MCF 10A (cell line): ENCODE measurements at places on chromosomes 16 and 17. TPM values are rescaled to one million over a fixed set of nuclear protein-coding genes. Genes with fewer than 3 reads are reported as not detected.

SLC13A5 gene
- not detected in 2 replicates for total RNA-seq

DNA sequence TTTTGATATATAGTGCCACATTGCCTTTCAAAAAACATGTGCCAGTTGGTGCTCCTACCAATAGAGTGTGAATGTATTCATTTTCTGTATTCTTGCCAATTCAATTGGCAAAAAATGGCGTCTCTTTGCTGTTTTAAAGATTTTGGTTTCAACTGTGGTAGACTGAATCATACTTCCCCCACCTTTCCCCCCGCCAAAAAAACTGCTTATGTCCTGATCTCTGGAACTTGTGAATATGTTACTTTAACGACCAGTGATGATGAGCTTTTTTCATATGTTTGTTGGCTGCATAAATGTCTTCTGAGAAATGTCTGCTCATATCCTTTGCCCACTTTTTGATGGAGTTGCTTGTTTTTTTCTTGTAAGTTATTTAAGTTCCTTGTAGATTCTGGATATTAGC, 325.1 kb upstream of the KCNJ16 start:
- DNase-seq, result no peak

DNA sequence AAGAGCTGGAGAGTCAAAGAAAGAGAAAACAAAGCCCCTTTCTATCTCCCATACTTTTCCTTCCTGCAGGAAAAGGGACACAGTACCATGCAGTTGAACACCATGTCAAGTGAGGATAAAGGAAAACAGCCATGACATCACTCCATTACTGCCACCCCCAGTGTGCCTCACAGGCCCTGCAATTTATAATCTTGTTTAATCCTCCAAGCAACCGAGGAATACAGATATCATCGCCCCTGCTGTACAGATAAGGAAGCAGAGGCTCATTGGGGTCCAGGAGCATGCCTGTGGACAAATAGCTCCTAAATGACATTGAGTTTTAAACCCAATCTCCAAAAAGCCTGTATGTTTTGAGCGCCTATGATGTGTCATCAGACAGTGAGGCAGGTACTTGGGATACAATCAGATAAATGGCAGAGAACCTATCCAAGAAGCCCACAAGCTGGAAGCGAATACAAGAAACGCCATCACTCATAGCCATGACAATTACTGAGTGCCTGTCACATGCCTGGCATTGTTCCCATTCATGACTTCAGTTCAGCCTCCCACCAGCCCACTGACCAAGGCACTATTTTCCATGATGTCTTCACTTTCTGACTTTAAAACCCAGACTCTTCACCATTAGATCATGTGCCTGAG, 45.5 kb downstream of the CPPED1 start:
- no peak for DNase-seq

- no peak for DNase-seq
Measured at GRCh38 chr17:27596096-27596495, 34.9 kb upstream of the LGALS9 start.

HSPB9 gene
- total RNA-seq, result not detected in 2 replicates

TBC1D3I gene
- total RNA-seq, result 0.96 and 1.1 TPM in 2 replicates

GRCh38 chr16:1156055-1156982, 3.4 kb downstream of the CACNA1H start:
- no peak for DNase-seq

GRCh38 chr17:77323413-77324171, 182.8 kb downstream of the SEC14L1 start:
- DNase-seq, result peak; percentile 61

DNA sequence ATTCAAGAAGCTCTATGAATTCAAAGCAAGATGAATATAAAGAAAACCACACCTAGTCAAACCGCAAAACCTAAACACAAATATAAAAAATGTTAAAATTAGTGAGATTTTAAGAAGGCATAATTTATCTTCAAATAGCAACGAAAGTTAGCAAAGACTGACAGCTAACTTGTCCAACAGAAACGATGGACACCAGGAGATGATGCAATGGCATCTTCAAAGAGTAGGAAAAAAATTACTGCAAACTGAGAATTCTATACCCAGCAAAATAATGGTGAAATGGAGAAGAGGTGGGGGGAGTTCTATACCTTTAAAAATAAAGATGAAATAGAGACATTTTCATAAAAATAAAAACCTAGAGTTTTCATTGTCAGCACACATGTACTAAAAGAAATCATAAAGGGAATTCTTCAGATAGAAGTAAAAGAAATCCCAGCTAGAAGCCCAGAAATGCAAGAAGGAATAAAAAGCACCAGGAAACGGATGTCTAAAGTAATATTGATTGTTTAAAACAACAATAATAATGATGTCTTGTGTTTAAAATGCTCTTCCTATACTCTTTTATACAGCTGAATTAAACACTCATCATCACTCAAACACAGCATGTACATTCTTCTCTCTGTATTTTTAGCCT, 24.6 kb upstream of the TANC2 start:
- no peak for DNase-seq

SLC5A10 gene
- total RNA-seq, result 0.15 and 0.16 TPM in 2 replicates

GRCh38 chr17:61485067-61485775, 33.0 kb downstream of the TBX4 start:
- DNase-seq, result no peak

DNA sequence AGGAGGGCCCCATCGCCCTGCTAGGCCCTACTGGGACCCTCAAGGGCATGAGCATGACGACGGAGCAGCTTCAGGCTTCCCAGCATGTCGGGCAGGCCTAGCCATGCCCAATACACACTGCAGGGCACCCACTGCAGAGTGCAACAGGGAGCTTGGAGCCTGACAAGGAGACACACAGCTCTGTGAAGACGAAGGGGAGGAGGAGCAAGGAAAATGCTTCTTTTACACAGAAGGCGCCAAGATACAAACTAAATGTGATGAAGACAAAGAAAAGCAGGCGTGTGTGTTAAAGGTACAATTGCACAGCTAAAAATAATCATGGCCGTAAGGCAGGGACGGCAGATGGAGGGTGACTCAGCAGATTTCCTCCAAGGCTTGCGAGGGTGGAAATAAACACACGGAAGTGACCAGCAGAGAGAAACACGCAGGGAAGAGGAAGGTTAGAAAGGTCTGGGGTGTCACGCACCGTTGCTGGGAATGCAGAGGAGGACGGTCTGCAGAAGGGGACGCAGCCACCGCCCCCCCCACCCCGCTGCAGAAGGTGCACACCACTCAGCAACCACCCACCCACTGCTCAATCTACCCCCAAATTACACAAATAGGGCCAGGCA, 108.5 kb downstream of the ZNF778 start:
- DNase-seq, result peak; percentile 68

DNA sequence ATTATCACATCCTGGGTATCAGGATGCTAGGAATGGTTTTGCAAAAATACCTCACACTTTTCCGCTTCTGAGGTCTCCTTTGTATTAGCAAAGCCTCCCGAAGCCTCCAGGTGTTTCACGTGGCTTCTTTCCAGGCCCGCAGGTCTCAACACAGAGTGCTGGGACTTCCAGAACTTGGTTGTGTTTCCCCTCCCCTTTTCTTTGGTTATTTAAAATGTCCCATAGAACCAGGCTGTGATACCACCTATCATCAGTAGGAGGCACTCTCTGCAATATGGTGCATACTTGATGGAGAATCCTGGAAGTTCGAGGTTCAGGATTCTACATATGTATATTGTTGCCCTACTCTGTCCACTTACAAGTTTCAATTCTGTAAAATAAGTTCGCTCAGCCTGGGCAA, 28.8 kb downstream of the ATP2C2 start:
- DNase-seq, result no peak

DNA sequence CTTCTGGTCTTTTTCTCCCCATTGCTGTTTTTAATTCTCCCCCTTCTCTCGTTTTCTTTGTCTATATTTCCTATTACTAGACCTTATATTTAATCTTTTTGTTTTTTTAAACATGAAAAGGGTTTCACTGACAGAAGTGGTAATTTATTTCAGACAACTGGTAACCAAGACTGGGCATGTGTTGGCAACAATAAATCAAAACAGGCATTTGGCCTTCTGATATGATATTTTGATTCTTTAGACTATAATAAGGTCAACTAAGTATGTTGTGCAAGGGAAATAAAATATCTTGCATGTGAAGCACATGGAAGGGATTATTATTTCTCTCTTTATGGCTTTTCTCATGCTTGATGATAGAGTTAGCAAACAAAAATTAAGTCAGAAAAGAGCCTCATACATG, 34.6 kb downstream of the AP2B1 start:
- no peak for DNase-seq

- DNase-seq, result no peak
Measured at GRCh38 chr16:2035431-2036199, 8.9 kb downstream of the NHERF2 start.

GRCh38 chr16:75555213-75555706, 792 bp downstream of the TMEM231 start:
- peak; percentile 95 for DNase-seq

GRCh38 chr17:14201021-14201987, 35.4 kb downstream of the CDRT15 start:
- no peak for DNase-seq

DNA sequence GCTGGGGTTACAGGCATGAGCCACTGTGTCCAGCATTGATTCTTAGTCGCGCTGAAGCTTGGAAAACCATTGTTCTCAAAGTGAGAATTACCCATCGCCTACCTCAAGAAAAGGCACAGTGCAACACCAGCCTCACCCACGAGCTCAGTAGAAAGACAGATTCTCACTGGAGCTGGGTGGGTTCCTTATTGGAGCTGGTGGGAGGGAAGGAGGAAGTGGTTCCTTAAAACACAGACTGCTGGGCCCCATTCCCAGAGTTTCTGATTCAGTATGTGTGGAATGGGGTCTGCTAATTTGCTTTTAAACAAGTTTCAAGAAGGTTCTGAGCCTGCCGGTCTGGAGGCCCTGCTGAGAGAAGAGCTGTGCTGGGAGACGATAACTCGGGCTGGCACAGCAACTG, 264.7 kb downstream of the ENGASE start:
- no peak for DNase-seq

INO80E gene
- 82.0 and 90.1 TPM in 2 replicates for total RNA-seq

PPP1R27 gene
- 0.29 TPM in 1 of 2 replicates, not detected in the other for total RNA-seq

- DNase-seq, result peak; percentile 78
Measured at GRCh38 chr16:71360378-71360777, 1.9 kb downstream of the CALB2 start.

GRCh38 chr16:75081179-75081859, 35.3 kb downstream of the LDHD start:
- DNase-seq, result no peak

DNA sequence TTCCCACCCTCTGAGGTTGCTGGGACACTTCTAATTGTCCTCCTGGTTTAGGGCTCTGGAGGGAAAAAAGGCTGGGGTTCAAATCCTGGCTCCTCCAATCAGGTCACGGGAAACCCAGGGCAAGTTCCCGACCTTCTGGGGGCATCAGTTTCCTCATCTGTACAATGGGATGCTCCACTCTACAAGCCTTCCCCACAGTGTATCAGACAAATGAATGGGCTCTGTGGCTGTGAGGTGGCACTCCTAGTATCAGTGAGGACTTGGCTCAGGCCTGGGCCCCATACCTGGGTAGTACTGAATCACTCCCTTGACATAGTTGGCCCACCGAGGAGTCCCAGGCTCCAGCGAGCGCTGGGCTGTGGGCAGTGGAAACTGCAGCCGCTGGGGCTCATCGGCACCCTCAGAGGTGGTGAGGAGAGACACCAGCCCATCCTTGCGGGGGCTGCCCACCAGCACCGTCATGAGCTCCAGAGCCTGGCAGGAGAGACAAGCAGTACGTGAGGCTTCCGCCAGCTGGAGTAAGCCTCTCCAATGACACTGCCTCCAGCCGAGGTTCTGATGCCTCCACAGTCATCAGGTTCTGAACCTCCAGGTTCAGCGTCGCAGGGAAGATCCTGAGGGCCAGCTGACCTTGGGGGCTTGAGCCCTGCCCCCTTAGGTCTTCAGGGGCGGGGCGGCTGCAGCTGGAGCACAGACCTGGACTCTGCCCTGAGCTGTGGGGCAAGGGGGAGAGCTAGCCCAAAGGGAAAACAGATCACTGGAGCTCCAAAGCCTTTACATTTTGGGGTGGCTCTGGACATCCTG, 1.2 kb downstream of the GALK1 start:
- no peak for DNase-seq

GRCh38 chr17:19375732-19376131, 2.6 kb upstream of the MAPK7 start:
- DNase-seq, result no peak

PIMREG gene
- 11.0 and 21.7 TPM in 2 replicates for total RNA-seq

DNA sequence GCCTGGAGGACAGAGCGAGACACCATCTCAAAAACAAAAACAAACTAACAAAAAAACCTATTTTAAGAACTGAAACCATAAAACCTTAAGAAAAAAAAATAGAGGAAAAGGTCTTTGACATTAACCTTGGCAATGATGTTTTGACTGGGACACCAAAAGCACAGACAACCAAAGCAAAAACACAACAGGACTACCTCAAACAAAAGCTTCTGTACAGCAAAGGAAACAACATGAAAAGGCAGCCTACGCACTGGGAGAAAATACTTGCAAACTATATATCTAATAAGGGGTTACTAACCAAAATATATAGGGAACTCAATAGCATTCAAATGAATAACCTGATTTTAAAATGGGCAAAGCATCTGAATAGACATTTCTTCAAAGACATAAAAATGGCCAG, 32.3 kb downstream of the CDR2 start:
- no peak for DNase-seq

NPIPB9 gene
- total RNA-seq, result 2.1 TPM in 2 replicates

KRTAP3-2 gene
- total RNA-seq, result not detected in 2 replicates

GRCh38 chr17:78677303-78678221, 100.4 kb upstream of the DNAH17 start:
- peak; percentile 23 for DNase-seq

RHBDF2 gene
- total RNA-seq, result 17.5 and 33.4 TPM in 2 replicates

DNA sequence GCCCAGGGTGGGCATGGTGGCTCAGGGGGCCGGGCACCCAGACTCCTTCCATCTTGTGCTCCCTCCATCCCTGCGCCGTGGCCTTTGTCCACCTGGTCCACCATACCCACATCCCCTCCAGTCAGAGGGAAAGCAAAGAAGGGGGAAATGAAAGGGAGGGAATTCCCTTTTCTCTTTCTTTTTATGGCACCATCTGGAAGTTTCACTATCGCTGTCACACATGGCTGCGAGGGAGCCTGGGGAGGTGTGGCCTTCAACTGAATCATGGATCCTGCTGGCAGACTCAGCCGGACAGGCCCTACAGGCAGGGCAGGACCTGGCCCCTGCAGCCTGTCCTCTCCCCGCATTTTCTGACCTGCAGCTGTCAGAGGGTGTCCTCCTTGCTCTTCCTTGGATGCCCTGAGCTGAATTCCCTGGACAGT, 6.2 kb downstream of the SLC12A3 start:
- peak; percentile 43 for DNase-seq
